ENCODE measurements at places on chromosomes 5 and 9.

- no peak for DNase-seq
Observed at GRCh38 chr9:137211532-137211931, 6.0 kb downstream of the NDOR1 start.

- DNase-seq, result no peak
Observed at GRCh38 chr5:80259511-80260203, 3.8 kb upstream of the SERINC5 start.

- no peak for DNase-seq
Observed at GRCh38 chr9:31615966-31616365, 768.5 kb upstream of the ACO1 start.

DNA sequence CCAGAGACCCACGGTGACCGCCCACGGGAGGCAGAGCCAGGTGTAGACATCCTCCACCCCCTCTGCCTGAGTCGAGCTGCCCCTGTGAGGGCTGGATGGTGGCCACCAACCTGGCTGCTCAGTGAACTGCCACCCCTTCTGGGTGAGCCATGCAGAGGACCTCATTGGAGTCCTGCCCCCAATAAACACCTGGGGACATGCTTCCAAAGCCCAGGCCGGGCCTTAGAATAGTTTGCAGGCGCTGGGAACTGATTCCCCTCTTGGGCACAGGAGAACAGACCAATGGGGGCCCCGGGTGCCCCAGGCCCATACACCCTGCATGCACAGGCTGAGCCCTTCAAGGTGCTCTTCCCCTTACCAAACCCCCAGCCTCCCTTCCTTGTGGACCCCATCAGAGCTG is 38.1 kb upstream of the GFPT2 start:
- DNase-seq, result no peak

DNA sequence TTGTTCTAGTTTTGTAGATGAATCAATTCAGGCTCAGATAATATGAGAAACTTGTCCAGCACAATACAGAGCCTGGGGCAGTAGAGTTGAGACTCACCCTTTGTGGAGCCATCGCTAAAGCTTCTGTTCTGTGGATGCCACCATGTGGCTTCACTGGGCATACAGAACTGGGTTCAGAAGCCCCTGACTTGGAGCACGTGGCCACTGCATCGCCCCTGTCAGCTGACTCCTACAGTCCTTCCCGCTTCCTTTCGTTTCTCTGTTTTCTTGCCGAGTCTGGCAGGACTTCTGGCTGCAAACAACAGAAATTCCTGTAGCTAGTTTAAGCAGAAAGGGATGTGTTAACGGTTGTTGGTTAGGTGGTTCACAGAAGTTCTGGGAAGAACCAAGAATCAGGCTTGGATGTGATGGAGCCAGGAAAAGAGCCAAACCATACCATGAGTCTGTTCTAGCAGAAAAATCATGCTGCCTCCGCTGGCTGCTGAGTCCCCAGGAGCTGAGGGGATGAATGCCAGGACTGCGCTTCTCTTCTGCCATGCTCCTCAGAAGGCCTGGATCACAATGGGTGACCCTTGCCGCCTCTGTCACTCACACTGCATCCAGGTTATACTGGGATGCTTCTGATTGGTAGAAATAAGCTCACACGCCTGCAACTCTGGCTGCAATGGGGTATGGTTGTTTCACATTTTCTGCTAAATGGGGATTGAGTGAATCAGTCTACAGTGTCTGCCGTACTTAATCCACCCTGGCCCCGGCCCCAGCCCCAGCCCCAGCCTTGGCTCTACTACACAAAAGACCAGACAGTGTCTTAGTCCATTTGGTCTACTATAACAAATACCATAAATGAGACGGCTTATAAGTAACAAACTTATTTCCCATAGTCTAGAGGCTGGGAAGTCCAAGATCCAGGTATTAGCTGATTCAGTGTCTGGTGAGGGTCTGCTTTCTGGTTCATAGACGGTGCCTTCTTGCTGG is 262.5 kb downstream of the GOLPH3 start:
- DNase-seq, result no peak

- DNase-seq, result peak; percentile 8
Observed at GRCh38 chr5:15946026-15946425, 233.6 kb downstream of the MARCHF11 start.
